ENCODE measurements at places on chromosomes 2 and 18.
A peak's percentile ranks its signal among the peaks of the same experiment; 100 is the strongest.

DNA sequence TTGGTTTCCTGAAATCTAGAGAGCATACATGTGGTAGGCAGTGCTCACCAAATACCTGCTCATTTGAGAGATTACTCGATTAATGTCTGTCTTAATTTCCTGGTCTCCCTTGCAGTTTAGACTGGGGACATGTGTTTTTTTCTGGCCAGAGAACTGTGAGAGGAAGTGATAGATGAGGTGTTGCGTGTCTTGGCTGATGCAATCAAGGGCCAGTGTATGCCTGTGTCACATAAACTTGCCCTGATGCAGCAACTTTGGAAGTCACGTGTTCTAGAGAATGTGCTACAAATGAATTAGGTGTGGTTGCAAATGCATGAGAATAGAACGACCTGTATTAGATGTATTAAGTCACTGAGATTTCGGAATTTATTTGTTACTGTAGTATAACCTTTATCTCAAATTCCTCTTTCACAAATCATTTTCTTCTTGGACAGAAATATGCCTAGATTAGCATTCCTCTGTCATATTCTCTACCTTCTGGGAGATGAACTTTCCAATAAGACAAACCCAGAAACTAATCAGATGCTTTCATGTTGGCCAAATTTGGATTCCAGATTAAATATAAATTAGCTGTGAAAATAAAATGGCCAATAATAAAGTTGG is 9.9 kb upstream of the IL1A start:
- DNase-seq: peak; percentile 91

DNA sequence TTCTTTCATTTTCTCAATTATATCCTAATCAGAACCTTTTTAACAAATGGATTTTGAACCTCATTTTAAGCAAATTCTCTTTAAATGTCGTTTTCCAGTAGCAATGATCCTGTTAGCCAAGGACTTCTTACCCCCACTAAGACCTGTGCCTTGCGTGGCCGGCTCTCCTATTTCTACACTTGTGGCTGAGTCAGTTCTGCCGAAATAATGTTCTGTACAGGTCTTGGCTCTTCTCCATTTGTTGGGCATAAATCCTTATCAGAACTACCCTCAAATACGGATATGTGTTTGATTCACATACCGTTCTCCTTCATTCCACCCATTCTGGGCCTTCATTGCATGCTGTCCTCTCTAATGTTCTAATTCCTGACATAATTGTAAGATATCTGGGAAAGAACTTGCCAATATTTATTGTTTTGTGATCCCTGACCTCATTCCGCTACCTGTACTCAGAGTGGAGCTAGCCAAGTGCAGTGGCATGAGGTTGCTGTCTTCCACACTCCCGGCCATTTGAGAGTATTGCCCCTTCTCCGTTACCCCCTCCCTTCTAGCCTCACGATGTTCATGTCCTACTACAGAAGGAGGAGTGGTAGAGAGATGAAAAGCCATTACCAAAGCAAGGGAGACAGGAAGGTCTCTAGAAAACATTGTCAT is 78.7 kb downstream of the MYOM1 start:
- no peak for DNase-seq

GRCh38 chr2:65357959-65358294 is 74.5 kb downstream of the SPRED2 start:
- DNase-seq: no peak

DNA sequence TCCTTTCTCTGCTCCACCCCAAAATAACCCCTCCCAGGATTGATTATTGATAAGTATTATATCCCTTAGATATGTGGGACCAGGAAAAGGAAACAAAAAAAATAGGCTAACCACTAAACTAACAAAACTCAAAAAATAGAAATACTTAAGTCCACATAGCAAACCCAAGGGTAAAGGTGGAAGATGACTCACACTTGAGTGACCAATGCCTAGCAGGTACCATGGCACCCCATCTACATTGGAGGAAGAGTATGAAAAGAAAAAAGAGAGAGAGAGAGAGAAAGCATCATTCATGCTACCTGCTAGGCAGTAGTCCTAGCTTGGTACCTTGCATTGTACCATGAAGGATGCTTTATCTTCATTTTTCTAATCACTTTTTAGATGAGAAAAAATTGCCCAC is 6.3 kb downstream of the EXOC6B start:
- no peak for DNase-seq

DNA sequence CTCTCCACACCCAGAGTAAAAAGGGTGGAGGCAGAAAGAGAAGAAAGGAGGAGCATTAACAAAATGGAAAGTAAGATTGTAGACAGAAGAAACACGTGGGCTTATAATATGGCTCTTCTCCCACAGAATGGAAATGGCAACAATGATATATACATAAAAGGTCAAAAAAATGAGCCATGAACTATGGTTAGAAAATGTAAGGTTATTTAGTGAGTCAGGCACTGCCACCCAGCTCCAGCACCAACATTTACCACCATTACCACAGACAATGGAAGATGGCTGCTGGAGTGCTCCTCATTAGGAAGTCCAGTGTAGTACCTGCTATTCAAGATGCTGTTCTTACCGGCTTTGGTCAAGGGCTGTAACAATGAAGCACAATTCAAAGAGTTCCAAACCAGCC is 258.0 kb downstream of the ZEB2 start:
- no peak for DNase-seq

DNA sequence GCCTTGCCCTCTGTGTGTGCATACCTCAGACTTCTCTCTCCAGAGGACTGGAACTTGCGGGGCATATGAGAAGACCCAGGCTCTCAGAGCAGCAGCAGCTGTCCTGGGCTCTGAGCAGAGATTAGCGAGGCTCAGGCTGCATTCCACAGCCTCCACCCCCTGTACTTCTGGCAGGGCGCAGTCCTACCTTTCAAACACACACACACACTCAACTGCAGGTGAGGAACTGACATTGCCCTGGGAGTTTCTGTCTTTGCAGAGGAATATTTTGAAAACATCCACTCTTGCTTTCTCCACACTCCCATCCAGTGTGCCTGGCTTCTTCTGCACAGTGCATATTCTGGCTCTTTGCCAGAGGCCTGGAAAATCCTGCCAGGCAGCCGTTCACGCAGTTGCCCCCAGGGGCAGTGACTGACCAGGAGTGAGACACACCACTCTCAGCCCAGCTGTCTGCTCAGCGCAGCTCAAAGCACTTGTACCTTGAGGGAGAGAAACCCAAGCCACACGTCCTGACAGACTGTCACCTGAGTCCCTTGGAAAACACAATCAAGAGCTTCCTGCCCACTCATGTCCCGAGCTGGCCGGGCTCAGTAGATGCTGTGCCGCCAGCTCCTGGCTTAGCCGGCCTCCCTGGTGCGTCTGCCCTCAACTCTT is 460.8 kb downstream of the RNF144A start:
- no peak for DNase-seq

- no peak for DNase-seq
Measured at GRCh38 chr2:127818794-127819425, 7.9 kb upstream of the WDR33 start.

DNA sequence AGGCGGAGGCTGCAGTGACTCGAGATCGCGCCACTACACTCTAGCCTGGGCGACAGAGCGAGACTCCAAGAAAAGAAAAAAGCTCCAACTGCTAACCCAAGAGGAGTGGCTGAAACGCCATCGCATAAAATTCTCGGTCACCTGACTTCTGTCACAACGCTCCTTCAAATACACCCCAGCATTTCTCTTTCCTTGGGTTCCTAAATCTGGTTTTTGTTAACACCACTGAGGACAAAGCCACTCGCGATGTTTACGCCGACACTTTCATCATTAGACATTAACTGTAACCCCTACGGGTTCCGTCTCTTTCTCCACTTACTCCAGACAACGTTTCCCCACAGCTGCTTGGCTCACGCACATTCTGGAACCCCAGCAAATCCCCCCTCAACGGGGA is 679 bp downstream of the CLK1 start:
- no peak for DNase-seq

DNA sequence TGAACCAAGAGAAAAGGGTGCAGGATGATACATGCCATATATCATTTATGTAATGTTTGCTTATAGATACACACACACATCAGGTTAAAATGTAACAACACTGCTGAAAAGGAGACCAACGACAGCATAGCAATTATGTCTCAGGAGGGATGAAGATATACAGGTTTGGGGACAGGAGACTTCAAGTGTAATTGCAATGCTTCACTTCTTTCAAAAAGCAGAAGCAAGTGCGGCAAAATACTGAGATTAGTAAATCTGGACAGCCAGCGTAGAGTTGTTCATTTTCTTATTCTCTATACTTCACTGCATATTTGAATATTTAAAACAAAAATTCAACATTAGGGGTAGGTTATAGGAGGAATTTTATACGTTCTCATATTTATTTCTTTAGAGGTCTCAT is 87.2 kb downstream of the L3MBTL4 start:
- DNase-seq: no peak

GRCh38 chr18:37383036-37383785 is 182.4 kb downstream of the CELF4 start:
- DNase-seq: no peak

- no peak for DNase-seq
Measured at GRCh38 chr2:55840460-55840859, 83.1 kb downstream of the EFEMP1 start.

DNA sequence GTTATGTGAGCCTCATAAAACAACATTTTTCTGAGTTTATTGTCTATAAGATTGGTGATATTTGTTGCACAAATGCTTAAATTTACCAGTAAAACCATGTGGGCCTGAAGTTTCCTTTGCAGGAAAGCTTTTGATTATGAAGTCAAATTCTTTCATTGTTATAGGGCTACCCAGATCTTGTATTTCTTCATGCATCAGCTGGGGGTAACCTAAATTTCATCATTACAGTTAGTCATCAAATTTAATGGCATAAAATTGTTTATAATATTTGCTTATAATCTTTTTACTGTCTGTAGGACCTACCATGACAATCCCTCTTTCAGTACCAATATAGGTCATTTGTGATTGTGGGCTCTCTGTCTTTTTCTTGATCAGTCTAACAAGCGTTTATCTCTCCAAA is 47.8 kb downstream of the SMAD2 start:
- DNase-seq: no peak

DNA sequence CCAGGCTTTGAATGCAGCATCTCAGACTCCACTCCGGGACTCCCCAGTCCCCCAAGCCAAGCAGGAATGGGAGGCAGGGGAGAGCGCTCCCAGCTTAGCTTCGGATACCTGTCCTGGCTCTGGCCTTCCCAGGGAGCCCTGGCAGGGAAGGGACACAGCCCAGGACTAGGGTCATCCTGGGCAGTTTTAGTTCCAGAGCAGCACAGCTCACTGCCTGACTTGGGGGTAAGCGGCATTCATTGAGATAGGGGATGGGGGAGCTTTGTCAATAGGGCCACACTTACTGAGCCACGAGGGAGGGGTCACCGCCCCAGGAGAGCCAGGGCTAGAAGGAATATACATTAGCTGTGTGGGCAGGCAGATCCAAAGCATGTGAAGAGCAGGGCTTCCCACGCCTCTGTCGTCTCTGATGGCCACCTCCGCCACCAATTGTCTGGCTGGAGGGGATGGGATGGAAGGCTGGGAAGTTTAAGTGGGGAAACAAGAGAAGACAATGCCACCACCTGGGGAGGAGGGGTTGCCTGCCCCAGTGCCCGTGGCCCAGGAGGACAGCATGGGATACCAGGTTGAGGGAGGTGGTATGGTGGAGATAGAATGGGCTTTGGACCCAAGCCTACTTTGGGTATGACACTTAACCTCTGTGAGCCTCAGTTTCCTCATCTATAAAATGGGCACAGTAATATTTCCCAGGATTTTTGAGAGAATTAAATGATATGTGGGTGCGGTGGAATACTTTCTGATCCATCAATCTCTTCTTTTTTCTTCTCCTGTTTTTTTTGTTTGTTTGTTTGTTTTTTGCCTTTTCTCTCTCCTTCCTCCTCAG is 40.2 kb downstream of the SCTR start:
- no peak for DNase-seq

GRCh38 chr18:59537579-59537978 is 159.6 kb downstream of the CCBE1 start:
- DNase-seq: no peak

DNA sequence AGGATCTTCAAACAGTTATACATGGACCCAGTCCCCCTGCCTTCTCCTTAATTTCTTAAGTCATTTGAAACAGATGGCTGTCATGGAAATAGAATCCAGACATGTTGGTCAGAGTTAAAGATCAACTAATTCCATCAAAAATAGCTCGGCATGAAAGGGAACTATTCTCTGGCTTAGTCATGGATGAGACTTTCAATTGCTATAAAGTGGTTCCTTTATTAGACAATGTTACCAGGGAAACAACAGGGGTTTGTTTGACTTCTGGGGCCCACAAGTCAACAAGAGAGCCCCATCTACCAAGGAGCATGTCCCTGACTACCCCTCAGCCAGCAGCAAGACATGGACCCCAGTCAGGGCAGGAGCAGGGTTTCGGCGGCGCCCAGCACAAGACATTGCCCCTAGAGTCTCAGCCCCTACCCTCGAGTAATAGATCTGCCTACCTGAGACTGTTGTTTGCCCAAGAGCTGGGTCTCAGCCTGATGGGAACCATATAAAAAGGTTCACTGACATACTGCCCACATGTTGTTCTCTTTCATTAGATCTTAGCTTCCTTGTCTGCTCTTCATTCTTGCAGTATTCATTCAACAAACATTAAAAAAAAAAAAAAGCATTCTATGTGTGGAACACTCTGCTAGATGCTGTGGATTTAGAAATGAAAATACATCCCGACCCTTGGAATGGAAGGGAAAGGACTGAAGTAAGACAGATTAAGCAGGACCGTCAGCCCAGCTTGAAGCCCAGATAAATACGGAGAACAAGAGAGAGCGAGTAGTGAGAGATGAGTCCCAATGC is 4.6 kb downstream of the TTR start:
- no peak for DNase-seq

- peak; percentile 33 for DNase-seq
Measured at GRCh38 chr2:108701806-108702205, 17.5 kb upstream of the RANBP2 start.

GRCh38 chr18:58915006-58915799 is 50.5 kb downstream of the ZNF532 start:
- DNase-seq: no peak

- DNase-seq: no peak
Measured at GRCh38 chr2:65120990-65121693, 8.8 kb downstream of the RAB1A start.

DNA sequence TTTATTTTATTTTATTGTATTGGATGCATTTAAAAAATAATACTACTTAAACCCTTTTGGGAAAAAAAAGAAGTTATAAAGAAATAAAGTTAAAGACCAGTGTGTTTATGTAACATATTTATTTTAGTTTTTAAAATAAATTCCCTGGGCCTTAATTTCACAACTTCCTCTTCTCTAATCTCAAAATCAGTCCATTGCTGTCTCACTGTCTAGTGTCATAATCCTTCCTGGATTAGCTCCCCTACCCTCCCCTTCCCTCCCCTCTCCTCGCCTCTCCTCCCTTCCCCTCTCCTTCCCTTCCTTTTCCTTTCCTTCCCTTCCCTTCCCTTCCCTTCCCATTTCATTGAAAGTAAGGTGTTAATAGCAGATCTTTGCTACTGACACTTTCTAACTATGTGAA is 40.3 kb upstream of the ZEB2 start:
- DNase-seq: peak; percentile 70

Data from hematopoietic multipotent progenitor cell treated with erythropoietin and hydrocortisone succinate and interleukin-3 and kit ligand, for 4 days (in vitro differentiated cells).